ENCODE measurements at places on chromosomes 2 and 18. TPM values are rescaled to one million over a fixed set of nuclear protein-coding genes. Genes with fewer than 3 reads are reported as not detected.

The SESTD1 gene
- 24.8 TPM for total RNA-seq

- DNase-seq, result no peak
Observed at GRCh38 chr2:136281281-136282114, 163.5 kb upstream of the CXCR4 start.

DNA sequence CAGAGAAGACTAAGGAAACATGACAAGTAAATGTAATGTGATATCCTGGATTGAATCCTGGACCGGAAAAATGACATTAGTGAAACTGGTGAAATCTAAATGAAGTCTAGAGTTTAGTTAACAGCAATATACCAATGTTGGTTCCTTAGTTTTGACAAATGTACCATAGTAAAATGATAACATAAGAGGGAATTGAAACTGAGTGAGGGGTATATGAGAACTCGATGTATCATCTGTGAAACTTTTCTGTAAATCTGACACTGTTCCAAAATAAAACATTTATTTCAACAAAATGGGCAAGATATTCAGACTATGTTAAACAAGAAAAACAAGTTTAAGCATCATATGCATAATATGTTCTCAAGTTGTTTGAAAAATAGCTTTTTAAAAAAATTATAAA is 63.8 kb downstream of the OLA1 start:
- no peak for DNase-seq

- no peak for DNase-seq
Observed at GRCh38 chr2:136894007-136894634, 128.8 kb downstream of the THSD7B start.

DNA sequence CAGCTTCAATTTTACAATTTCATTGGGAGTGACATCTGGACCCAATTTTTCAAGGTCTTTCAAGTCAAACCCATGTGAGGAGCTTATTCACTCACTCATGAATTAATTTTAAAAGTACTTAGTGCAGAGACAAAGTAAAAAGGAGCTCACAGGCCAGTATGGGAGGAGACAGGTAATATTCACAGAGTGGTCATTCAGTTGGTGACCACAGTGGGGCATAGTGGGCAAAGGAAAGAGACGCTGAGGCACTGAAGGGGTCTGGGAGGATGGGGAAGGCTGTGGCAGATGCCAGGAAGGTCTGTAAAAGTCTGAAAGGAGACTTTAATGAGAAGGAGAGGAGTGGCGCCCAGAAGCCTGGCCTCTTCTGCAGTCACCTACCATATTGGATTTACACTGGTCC is 76.0 kb downstream of the CD8B2 start:
- peak; percentile 25 for DNase-seq

- no peak for DNase-seq
Observed at GRCh38 chr2:230949966-230950873, 25.2 kb upstream of the GPR55 start.

DNA sequence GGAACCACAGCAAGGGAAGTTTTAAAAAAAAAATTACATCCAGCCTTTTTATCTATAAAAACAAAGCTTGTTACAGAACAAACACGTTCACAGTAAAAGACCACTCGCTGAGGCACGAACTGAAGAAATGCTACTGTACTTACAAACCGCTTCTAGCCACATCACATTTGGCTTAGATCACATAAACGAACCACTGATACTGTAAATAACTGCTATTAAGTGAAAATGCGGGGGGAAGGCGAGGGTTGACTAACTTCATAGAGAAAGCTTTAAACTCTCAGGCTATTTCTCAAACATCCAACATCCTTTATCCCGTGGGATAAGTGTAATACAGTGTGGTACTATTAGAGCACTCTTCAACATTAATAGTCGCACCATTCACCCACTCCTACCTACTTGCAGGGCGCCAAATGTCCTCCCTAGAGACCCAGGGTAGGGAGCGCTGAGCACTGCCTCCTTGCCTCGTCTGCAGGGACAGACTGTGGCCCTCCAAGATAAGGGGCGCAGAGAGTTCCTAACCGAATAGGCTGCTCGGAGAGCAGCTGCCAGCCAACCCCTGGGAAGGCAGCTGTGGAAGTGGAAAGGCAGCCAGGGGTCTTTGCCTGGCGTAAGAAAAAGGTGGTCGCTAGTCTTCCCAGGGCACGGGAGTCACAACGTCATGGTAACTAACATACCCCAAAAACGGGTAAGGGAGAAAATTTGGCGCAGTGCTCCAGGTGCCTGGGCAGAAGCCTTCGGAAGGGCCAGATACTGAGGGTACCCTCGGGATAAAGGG is 854 bp downstream of the GPR155 start:
- peak; percentile 42 for DNase-seq

GRCh38 chr2:20660506-20661420 is 6.2 kb upstream of the GDF7 start:
- no peak for DNase-seq

DNA sequence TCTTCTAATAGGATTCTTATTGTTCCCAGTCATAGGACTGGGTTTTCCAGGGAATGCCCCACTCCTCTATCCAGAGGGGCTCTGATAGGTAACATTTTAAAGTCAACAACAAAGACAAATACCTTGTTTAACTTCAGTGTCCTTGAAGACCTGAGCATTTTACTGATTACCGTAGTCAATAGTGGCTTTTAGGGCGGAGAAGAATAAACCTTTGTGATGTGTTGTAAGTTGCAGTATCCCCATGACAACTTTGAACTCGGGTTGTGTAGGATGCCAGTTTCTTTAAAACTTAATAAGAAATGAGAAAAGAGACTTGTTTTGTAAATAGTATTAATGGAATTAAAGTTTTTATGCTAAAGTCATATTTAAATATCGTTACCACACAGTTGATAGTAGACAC is 6.0 kb downstream of the GATA6 start:
- no peak for DNase-seq

DNA sequence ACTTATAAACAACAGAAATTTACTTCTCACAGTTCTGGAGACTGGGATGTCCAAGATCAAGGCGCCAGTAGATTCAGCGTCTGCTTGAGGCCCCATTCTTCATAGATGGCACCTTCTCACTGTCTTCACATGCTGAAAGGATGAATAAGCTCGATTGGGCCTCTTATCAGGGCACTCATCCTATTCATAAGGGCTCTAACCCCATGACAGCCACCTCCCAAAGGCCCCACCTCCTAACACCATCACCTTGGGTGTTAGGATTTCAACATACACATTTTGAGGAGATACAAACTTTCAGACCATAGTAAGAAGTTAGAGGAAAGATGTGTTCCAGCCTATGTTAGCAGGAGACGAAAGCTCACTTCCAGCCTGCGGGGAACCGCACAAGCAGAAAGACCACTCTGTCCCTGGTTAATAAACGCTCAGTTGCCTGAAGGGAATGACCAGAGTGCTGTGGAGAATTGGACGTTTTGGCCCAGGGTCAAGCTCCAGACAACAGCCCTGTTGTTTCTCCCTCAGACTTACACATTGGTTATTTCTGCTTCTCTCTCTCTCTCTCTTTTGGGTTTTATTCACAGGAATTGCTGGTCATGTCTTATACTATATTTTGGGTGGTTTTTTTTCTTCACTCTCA is 90.3 kb downstream of the MAPRE2 start:
- no peak for DNase-seq

DNA sequence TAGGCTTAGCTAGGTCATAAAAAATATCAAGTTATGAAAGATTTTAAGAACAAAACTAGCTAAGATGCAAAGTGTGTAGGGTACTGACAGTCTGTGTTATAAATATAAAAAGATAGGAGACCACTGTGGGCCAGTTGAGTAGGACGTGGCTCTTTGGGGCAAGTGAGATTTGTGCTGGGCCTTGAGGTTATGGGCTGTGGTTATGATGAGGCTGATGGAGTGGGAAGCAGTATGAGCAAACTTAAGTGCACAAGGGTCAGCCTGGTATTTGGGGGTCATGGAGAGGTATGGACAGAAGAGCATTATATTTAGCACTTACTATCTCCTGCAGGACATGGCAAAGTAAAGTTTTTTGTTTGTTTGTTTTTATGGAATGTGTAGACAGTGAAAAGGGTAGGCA is 70.1 kb downstream of the SETBP1 start:
- DNase-seq, result no peak

The KCNIP3 gene
- 1.1 TPM for total RNA-seq

- no peak for DNase-seq
Observed at GRCh38 chr2:196891136-196891535, 35.4 kb downstream of the PGAP1 start.

The PLB1 gene
- 0.12 TPM for total RNA-seq

The AQP12B gene
- total RNA-seq, result not detected

- no peak for DNase-seq
Observed at GRCh38 chr2:3563521-3563976, 5.4 kb upstream of the RNASEH1 start.

DNA sequence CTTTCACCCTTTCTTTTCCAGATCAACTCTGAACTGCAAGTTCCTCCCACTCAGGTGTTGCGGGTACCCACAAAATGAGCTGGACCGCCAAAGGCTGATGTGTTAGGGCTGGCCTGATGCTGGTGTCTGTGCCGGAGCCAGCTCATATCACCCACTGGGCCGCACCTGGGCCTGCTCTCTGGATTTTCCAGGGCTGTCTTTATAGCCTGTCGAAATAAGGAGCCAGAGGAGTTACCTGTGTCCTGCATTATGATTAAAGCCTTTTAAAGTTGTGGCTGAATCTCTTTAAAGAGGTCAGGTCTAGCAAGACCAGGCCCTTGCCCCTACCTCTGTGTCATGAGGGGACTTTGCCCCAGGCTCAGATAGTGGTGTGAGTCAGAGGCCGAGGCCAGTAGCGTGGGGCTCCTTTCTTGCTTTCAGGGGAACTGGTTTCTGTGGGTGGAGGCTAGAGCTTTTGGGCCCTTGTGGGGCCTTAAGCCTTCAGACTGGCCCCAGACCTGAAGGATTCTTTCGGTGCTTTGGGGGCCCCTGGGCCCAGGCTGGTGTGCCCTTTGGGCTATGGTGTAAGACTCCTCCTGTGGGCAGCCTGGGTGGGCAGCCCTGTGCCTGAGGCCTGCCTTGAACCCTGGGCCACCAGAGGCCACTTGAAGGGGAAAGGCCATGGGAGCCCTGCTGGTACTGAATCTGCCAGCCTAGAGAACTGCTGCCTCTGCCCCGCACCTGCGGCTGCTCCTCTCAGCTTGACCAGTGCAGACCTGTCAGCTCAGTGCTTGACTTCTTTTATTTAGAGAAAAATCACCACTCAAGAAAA is 21.3 kb downstream of the OTOF start:
- DNase-seq, result no peak

- peak; percentile 65 for DNase-seq
Observed at GRCh38 chr2:237581751-237582746, 8.5 kb downstream of the RAB17 start.

The BUB1 gene
- 266 TPM for total RNA-seq

DNA sequence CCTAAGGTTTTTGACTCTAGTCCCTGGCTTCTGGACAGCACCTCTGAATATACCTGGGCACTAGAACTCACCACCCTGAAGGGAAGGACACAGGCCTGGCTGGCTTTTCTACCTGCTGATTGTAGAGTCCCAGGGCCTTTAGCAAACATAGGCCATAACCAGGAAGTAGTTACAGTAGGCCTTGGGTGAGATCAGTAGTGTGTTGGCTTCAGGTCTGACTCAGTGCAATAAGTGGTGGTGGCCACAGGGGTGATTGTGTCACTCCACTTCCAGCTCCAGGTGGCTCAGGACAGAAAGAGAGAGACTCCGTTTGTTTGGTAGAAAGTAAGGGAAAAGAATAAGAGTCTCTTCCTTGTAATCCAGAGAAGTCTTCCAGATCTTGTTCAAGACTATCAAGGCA is 101.7 kb upstream of the LGALSL start:
- DNase-seq, result no peak

The ANKRD30B gene
- total RNA-seq, result not detected

DNA sequence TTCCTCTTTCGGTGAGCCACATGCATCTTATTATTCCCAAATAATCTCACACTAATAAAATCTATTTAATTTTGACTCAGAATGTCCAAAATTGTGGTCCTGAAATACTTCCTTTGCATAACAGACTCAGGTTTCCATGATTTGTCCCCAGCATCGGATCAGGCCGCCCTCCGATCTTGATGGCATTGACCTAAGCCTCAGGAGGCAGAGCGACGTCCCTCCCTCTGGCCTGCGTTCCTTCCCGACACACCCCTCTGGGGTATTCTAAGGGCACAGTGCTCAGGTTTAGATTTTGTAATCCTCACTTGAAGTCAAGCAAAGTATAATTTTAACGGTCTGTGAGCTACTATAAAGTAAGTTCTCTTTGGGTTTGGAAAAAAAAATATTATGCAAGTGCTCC is 857.7 kb downstream of the GALR1 start:
- no peak for DNase-seq

GRCh38 chr2:144324446-144325045 is 195.4 kb downstream of the ZEB2 start:
- no peak for DNase-seq

The DLGAP1 gene
- total RNA-seq, result 18.5 TPM

DNA sequence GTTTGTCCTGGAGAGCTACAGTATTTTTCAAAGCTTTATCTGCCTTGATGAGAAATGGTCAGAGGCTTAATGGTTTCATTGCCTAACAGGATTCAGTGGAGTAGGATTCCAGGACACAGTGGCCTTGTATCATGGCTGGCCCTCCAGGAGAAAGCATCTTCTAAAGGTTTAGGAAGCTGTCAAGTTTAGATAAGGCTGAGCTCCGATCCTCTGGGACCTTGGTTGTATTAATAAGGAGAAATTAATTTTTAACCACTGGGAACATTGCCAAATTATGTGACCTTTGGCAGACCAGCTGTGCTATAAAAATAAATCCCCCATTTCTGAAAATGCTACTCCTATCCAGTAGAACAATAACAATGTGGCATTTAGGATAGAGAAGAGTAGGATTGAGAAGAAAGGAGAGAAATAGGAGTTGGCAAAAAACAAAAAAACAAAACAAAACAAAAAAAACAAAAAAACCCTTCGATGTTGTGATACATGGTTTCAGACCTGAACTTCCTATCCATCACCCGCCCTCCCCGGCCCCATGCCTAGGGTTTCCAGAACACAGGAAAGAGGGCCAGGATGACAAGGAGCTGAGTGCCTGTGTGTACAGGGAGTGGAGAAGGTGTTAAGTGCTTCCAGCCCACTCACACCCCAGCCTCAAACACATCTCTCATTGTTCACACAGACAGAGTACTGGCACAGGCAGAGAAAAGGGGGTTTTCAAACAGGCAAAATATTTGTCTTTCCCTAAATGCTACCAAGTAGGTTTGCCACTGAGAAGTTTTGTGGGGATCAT is 6.3 kb downstream of the NRP2 start:
- DNase-seq, result no peak

- no peak for DNase-seq
Observed at GRCh38 chr2:129821445-129821844, 158.0 kb upstream of the RAB6C start.

GRCh38 chr18:58394046-58394445 is 234.8 kb downstream of the ALPK2 start:
- DNase-seq, result no peak

Measured in neural progenitor cell (in vitro differentiated cells).